ENCODE measurements at places on chromosomes 11 and 22. TPM values are rescaled to one million over a fixed set of nuclear protein-coding genes. Genes with fewer than 3 reads are reported as not detected.

DNA sequence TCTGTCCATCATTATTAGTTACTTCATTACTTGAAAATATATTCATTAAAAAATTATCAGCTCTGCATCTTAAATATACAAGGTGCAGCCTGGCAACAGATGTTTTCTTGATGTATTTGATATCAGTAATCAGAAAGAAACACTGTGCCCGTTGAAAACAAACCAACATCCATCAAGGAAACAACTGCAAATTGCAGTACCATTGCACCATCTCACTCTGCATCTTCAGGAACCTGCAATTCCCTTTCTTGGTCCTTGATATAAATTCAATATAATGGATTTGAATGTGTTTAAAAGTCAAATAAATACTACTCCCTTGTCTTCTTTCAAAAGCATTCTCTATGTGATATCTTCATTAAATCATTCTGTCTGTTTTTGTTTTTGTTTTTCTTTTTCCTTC is 1131.2 kb downstream of the FAM181B start:
- H3K4me1 ChIP-seq: no peaks in the 10 kb centered on the region
- H3K36me3 ChIP-seq: no peaks in the 10 kb centered on the region
- H3K27ac ChIP-seq: no peak overlapping the region
- H3K27me3 ChIP-seq: no peaks in the 10 kb centered on the region

DNA sequence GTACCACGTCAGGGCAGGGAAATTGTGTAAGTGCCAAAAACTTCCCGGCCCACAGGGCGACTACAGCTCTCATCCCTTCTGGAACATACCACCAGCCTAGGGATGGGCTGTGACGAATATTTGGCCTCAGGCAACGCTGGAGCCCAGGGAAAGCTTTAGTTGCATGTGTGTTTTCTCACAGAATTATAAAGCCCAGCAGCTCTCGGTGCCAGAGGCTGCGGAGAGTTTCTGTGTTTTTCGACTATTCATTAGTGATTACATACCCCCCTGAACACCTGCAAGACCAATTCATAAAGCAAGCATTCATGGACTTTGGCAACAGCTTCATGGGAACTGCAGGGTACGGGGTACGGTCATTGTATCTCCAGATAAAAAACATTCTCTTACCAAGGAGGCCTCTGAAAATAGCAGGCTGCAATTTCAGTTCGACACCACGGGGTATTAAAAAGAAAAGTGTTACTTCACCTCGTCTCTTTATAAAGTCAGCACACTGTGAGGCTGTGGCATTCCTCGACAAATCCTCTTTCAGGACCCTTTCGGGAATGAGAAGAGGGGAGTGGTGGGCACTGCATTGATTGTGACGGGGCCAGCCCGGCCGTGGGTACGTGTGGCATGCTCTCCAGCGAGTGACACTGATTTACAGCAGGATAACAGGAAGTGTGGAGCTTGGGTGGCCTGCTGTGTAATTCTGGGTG is 243.6 kb upstream of the SORL1-AS1 start:
- no peak overlapping the region for H3K27ac ChIP-seq
- H3K27me3 ChIP-seq: no peaks in the 10 kb centered on the region
- no peaks in the 10 kb centered on the region for H3K4me1 ChIP-seq

Gene SLC39A13
- total RNA-seq: 66.1 TPM

DNA sequence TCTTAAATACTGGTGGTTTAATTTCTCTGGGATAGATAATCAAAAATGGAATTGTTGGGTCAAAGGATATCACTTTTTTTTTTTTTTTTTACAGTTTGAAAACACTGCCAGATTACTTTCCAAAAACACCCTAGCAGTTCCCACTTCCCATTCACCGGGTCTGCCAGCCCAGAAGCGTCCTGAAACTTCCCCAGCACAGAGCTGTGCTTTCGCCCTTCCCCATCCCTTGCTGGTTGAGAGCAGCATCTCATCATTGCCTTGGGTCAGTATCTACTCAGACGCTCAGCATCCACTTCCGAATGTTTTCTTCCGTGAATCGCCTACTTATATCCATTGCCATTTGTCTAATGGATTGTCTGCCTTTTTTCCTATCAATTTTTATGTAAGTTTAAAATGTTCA is 5.5 kb downstream of the CERK start:
- H3K27ac ChIP-seq: no peak overlapping the region
- peaks cover 67% of the 10 kb centered on the region for H3K4me1 ChIP-seq

- H3K4me1 ChIP-seq: peaks cover 50% of the 10 kb centered on the region
- H3K27ac ChIP-seq: peak overlapping the region; percentile 70
- no peak overlapping the region for H3K4me3 ChIP-seq
- peak; percentile 62 for DNase-seq
- H3K27me3 ChIP-seq: no peaks in the 10 kb centered on the region
- H3K36me3 ChIP-seq: no peaks in the 10 kb centered on the region
Measured at GRCh38 chr11:59187587-59187986, 15.7 kb downstream of the DTX4 start.

- no peak for DNase-seq
- H3K27me3 ChIP-seq: no peaks in the 10 kb centered on the region
- no peaks in the 10 kb centered on the region for H3K4me1 ChIP-seq
- no peaks in the 10 kb centered on the region for H3K36me3 ChIP-seq
- no peak overlapping the region for H3K4me3 ChIP-seq
Measured at GRCh38 chr11:68947151-68947550, 33.6 kb downstream of the MRGPRD start.

- no peaks in the 10 kb centered on the region for H3K36me3 ChIP-seq
- H3K27me3 ChIP-seq: peaks cover 2% of the 10 kb centered on the region
- DNase-seq: no peak
- H3K4me1 ChIP-seq: no peaks in the 10 kb centered on the region
- H3K27ac ChIP-seq: no peak overlapping the region
- no peak overlapping the region for H3K4me3 ChIP-seq
Measured at GRCh38 chr11:131917634-131918384, 547.4 kb downstream of the NTM start.

- H3K27me3 ChIP-seq: no peaks in the 10 kb centered on the region
- H3K36me3 ChIP-seq: no peaks in the 10 kb centered on the region
- no peak overlapping the region for H3K27ac ChIP-seq
- H3K4me1 ChIP-seq: no peaks in the 10 kb centered on the region
- DNase-seq: no peak
- no peak overlapping the region for H3K4me3 ChIP-seq
Measured at GRCh38 chr11:69868871-69869270, 49.7 kb upstream of the FGF3 start.

Gene TTLL8
- total RNA-seq: not detected

GRCh38 chr11:46489656-46490560 is 98.3 kb upstream of the CHRM4 start:
- no peak for DNase-seq
- H3K4me3 ChIP-seq: no peak overlapping the region
- H3K4me1 ChIP-seq: peaks cover 21% of the 10 kb centered on the region
- no peaks in the 10 kb centered on the region for H3K27me3 ChIP-seq

DNA sequence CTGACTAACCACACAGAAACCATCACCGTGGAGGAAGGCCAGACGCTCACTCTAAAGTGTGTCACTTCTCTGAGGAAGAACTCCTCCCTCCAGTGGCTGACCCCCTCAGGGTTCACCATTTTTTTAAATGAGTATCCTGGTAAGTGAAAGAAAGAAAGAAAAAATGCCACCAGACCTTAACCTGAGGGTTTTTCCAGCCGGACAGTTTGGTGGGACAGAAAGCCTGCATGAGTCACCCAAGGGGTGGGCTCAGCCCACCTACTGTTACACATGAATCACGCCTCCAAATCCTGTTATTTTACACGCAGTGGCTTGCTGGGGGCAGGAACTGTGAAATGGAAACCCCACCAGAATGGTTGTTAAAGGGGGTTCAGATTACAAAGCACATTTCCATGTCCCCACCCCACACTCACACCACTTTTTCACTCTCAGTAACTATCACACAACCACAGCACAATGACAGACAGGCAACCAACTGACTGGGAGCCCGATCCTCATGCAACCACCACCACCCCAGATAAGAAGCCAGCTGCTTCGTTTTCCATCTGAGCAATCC is 11.9 kb downstream of the CRTAM start:
- H3K36me3 ChIP-seq: no peaks in the 10 kb centered on the region
- DNase-seq: no peak
- no peaks in the 10 kb centered on the region for H3K27me3 ChIP-seq

- no peaks in the 10 kb centered on the region for H3K36me3 ChIP-seq
- H3K4me3 ChIP-seq: no peak overlapping the region
- H3K4me1 ChIP-seq: peaks cover 82% of the 10 kb centered on the region
- H3K27me3 ChIP-seq: no peaks in the 10 kb centered on the region
Measured at GRCh38 chr11:10657308-10658271, 36.0 kb downstream of the IRAG1 start.
